ENCODE measurements at places on chromosomes 6 and 20.

DNA sequence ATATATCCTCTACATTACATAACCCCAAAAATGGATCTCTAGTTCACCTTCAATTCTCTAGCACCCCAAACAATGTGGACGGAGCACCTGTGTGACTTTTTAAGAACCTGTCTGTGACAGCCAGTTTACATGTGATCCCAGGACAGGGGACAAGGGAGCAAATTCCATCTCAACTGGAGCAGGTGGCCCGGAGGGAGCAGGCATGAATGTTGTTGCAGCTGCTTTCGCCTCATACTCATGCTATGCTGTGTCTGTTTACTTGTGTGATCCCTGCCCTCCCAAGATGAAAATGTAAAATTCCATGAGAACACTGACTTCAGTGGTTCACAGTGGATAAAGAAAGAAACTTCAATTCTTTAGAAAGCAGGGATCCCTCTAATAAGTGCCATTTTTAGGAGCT, 600.3 kb downstream of the CDH26 start:
- DNase-seq = no peak

GRCh38 chr6:131101911-131102680, 33.2 kb upstream of the AKAP7 start:
- DNase-seq = no peak

GRCh38 chr20:41014561-41015088, 14.0 kb upstream of the TOP1 start:
- DNase-seq = no peak

DNA sequence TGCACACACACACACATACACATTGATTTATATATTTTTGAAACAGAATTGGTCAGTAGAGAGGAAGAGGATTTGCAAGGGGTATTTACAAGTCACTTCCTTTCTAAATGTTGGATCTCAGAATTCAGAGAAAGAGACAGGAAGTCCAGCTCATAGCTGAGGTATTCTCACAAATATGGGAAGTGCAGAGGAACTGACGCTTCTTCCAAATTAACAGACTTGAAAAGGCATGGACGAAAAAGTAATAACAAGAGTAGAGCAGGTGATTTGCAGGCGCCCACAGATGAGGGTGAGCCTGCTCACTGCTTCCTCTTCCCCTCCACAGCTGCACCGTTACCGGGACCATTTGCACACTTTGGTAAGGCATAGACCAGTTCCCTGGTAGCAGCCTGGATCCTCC, 246.4 kb downstream of the PHACTR1 start:
- DNase-seq = no peak

- no peak for DNase-seq
These were observed 39.4 kb upstream of the TGM6 start for GRCh38 chr20:2341336-2341735.

GRCh38 chr20:34427331-34427730, 64.3 kb downstream of the ITCH start:
- no peak for DNase-seq

Measured in hepatic stellate cell (primary cell).